ENCODE measurements at places on chromosomes 2 and 18. TPM values are rescaled to one million over a fixed set of nuclear protein-coding genes. Genes with fewer than 3 reads are reported as not detected.

DNA sequence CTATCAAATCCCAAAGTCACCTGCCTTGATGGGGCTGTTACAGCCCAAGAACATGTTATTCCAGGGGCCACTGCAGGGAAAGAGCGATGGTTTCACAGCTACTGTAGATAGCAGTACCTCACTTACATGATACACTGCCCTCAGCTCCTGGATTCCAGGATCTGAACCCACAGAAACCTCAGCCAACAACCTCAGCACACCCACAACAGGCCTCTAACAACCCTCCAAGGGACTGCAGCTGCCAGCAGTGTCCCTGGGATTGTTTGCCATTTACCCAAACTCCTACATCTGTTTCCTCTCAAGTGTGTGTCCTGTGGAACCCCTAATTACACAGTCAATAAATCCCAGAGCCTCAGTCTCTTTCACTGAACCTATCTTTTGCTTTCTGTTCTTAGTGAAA is 28.2 kb downstream of the OSBPL1A start:
- DNase-seq: no peak

- DNase-seq: no peak
These were observed 471.6 kb downstream of the DLGAP1 start for GRCh38 chr18:3983351-3983969.

- DNase-seq: no peak
These were observed 92.8 kb upstream of the HS6ST1 start for GRCh38 chr2:128411431-128411830.

The ANKRD30BL gene
- 0.19 TPM for total RNA-seq

The KCNIP3 gene
- 21.4 TPM for total RNA-seq

The RHBDD1 gene
- 62.0 TPM for total RNA-seq

The HAUS1 gene
- 72.9 TPM for total RNA-seq

The SOX11 gene
- total RNA-seq: 0.52 TPM

The GPR148 gene
- not detected for total RNA-seq

The CFC1 gene
- total RNA-seq: 11.4 TPM

The ABCB6 gene
- total RNA-seq: 8.2 TPM
